Upper lobe of left lung (tissue), 6 donors: ENCODE measurements at places on chromosomes 1 and 21. TPM values are rescaled to one million over a fixed set of nuclear protein-coding genes. Genes with fewer than 3 reads are reported as not detected.

DNA sequence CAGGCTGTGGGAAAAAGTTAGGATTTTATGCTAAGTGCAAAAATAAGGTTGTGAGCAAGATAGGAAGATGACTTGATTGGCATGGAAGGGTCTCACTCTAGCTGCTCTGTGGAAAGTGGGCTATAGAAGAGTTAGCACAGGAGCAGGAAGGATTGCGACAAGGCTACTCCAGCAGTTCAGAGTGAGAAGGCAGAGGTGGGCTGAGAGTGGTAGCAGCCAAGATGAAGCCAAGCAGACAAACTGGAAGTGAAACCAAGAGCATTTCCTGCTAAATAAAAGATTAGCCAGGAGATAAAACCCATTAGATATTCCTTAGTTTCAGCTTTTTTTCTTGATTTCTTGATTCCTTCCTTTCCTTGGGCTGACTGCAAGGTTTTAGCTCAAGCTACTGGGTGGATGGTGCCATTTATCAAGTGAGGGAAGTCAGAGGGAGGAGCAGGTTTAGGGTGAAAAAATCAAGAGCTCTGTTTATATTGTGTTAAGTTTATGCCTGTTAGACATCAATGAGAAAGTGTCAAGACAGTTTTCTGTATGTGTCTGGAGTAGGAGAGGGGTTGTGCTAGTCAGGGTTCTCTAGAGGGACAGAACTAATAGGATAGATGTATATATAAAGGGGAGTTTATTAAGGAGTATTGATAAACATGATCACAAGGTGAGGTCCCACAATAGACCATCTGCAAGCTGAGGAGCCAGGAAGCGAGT lies 33.1 kb upstream of the ZNF644 start:
- DNase-seq, result no peak

GRCh38 chr1:66779475-66780078 lies 21.5 kb downstream of the INSL5 start:
- no peak for DNase-seq

DNA sequence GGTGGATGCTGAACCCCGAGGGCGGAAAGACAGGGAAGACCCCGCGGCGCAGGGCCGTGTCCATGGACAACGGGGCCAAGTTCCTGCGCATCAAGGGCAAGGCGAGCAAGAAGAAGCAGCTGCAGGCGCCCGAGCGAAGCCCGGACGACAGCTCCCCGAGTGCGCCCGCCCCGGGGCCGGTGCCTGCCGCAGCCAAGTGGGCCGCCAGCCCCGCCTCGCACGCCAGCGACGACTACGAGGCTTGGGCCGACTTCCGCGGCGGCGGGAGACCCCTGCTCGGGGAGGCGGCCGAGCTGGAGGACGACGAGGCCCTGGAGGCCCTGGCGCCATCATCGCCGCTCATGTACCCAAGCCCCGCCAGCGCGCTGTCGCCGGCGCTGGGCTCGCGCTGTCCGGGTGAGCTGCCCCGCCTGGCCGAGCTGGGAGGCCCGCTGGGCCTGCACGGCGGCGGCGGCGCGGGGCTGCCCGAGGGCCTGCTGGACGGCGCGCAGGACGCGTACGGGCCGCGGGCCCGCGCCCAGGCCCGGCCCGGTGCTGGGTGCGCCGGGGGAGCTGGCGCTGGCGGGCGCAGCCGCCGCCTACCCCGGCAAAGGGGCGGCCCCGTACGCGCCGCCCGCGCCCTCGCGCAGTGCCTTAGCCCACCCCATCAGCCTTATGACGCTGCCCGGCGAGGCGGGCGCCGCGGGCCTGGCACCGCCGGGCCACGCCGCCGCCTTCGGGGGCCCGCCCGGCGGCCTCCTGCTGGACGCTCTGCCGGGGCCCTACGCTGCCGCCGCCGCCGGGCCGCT lies 20.7 kb downstream of the FOXO6 start:
- peak; percentile 93 for DNase-seq

DNA sequence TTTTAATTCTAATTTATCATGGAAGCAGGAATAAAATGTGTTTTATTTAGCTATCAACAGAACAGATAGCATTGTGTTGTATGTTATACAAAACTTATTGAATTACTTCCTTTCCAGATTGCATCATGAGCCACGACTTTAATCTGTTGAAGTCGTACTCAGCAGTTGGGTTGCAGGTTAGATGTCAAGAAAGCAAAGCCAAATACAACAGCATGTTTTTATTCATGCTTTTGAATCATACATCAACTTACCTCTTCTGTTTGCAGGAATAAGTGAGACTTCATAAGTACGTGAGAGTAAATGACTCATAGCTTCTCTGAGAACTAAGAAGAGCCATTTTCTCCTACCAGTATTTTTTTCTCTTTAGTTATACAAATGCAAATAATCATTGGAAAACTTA lies 110.8 kb upstream of the ADGRL4 start:
- DNase-seq, result no peak

DNA sequence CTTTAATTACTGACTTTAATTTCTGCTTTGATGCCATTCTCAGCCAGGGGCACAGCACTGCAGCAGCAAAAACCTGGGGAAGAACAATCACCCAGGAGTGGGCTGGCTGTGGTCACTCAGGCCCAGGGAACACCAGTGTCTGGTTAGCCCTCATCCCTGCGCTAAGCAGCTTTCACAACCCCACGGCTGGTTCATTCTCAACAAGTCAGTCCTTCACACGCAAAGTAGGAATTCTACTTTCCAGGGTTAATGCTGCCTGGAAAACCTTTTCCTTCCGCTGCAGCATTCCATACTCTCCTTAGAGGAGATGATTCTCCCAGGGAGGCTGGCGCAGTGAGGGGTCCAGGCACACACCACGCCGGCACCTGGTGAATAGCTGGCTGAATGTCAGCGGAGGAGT lies 24.3 kb upstream of the KCNE1 start:
- DNase-seq, result no peak

- DNase-seq, result no peak
Observed at GRCh38 chr1:248737457-248737856, 18.1 kb downstream of the LYPD8 start.

Gene SRGAP2B
- 21.0 TPM for total RNA-seq

- DNase-seq, result no peak
Observed at GRCh38 chr1:72498371-72498770, 216.0 kb upstream of the NEGR1 start.

- DNase-seq, result no peak
Observed at GRCh38 chr1:64366821-64367220, 103.1 kb upstream of the CACHD1 start.

GRCh38 chr1:170240409-170240808 lies 94.7 kb downstream of the NTMT2 start:
- no peak for DNase-seq
